Right atrium auricular region (tissue), 2 donors: ENCODE measurements at places on chromosomes 4 and X. TPM values are rescaled to one million over a fixed set of nuclear protein-coding genes. Genes with fewer than 3 reads are reported as not detected.

Gene OPHN1
- 2.5 TPM for total RNA-seq

Gene DDX60
- 9.2 TPM for total RNA-seq

Gene GAGE12F
- total RNA-seq, result not detected

Gene FAM50A
- 24.3 TPM for total RNA-seq

Gene CACNA1F
- total RNA-seq, result 0.11 TPM

Gene TRIM2
- total RNA-seq, result 29.9 TPM

Gene SLC6A8
- 76.6 TPM for total RNA-seq

Gene DMP1
- not detected for total RNA-seq

Gene BEX5
- total RNA-seq, result 4.7 TPM

Gene SRP72
- total RNA-seq, result 22.1 TPM

Gene CUL4B
- 19.1 TPM for total RNA-seq

GRCh38 chr4:176939445-176939844 lies 146.7 kb upstream of the VEGFC start:
- DNase-seq, result no peak

GRCh38 chr4:152968806-152969394 lies 32.8 kb downstream of the FHDC1 start:
- DNase-seq, result no peak

GRCh38 chr4:156870131-156870530 lies 101.5 kb downstream of the PDGFC start:
- no peak for DNase-seq

DNA sequence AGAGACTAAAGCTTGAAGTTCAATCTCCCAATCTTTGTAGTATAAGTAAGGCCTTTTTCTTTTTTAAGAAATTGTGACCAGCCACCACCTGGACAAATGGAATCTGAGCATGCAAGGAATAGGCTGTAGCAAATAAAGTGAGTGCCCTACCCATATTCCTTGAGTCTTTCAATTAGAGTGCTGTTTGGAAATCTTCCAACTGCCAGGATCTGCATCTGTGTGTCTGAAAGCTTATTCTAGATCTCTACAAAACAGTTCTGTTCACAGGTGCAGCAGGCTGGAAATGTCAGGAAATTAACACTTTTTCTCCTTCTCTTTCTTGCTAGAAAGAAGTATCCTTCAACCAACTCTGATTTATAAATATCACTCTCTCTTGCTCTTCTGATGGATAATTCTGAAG lies 76.7 kb upstream of the NDST3 start:
- no peak for DNase-seq

GRCh38 chr4:100493756-100494155 lies 24.1 kb downstream of the EMCN start:
- DNase-seq, result no peak

- DNase-seq, result no peak
Measured at GRCh38 chr4:8850830-8851188, 20.8 kb downstream of the HMX1 start.

- no peak for DNase-seq
Measured at GRCh38 chr4:121778991-121779628, 14.1 kb upstream of the SMIM43 start.

DNA sequence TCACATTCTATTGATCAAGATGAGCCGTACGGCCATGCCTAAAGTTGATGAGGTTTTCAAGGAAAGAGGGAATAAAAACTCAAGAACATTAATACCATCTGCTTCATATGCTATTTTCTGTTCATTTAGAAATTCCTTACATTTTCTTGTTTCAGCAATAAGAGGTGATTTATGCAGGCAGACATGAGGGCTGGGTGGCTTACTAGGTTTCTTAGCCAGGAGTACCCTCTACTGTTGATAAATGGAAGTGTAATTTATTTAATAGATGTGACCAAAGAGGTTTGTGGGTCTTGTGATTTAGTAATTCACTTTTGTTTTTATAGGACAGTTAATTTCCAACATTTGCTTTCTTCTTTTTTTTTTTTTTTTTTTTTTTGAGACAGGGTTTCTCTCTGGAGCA lies 6.4 kb upstream of the SMIM9 start:
- DNase-seq, result no peak

DNA sequence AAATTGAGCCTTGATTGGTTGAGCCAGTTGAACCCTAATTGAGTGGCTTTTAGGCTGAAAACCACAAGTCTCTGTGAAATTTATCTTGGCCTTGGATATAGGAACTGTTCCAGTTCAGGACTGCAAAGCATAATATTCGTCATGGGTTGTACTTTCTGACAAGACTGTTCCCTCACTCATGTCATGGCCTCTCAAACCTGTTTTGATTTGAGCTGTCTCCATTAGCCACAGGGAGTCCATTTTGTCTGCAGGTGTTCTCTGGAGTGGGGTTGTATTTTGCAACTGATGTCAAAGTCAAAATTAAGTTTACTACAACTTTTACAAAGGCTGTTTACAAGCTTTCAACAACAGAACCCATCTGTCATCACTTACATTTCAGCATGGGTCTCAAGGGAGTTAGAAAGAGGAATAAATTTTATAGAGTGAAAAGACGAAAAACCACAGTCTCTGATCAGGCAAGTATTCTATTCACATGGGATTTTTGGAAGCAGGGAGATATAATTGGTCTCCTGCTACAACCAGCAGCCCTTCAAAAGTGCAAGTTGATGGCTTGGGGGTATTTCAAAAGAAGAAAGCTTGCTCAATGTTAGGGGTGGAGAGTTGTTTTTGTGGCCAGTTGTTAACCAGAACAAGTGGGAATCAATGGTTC lies 1716.3 kb downstream of the C4orf33 start:
- no peak for DNase-seq

- no peak for DNase-seq
Measured at GRCh38 chr4:6242271-6243029, 27.2 kb upstream of the WFS1 start.

GRCh38 chr4:92634882-92635281 lies 331.1 kb downstream of the GRID2 start:
- DNase-seq, result no peak

GRCh38 chrX:102711872-102712215 lies 404 bp upstream of the GPRASP2 start:
- DNase-seq, result no peak

GRCh38 chr4:15479089-15479912 lies 9.6 kb downstream of the CC2D2A start:
- no peak for DNase-seq

DNA sequence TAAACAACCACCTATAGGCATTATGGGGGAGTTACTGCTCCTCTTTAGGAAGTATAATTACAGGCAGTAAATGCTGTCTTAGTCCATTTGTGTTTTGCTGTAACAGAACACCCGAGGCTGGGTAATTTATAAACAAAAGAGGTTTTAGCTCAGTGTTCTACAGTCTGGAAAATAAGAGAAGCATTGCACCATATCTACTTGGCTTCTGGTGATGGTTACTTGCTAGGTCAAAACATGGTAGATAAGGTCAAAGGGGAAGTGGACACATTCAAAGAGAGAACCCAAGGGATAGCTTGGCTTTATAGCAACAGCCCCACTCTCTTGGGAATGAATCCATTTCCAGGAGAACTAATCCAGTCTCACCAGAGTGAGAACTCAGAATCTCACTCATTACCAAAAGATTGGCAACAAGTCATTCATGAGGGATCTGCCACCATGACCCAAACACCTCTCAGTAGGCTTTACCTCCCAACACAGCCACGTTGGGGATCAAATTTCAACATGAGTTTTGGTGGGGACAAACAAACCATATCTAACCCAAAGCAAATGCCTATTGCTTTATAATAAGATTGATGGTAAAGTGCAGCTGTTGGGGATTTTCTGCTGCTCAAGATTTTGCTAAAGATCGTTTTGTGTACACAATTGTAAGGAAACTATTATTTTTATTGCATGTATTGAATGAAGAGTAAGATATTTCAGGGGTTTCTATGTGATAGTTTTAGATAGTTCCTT lies 32.6 kb downstream of the STAG2 start:
- DNase-seq, result no peak

DNA sequence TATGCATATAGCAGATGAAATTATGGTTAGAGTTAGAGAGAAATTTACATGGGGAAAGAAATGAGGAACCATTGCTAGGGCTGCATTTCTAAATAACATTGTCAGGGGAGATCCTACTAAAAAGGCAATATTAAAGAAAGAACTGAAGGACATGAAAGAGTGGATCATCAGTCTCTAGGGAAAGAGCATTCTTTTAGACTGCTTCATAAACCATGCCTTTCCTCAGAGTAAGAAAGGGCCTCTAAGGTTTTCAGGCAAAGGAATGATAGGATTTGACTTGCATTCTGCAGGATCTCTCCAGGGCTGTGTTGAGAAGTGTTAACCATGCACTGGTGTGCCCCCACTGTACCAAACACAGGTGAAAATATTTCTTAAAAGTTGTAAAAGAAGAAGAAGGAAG lies 385.4 kb upstream of the MAD2L1 start:
- DNase-seq, result no peak

DNA sequence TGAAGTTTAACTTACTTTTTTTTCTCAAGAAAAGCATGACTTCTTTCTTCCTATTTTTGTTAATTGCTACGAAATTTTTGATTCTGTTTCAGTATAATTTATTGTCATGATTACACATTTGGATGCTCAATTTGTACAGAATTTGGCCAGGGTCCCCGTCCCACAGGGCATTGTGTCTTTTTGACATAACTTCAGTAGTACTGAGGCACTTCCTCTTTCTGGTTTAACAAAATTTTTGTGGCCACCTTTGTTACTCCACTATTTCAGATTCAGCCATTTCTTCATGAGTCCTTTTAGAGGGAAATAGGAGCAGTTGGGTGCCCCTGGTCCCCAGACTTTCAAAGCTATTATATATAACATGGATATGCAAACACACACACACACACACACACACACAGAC lies 1248.7 kb downstream of the PCDH7 start:
- DNase-seq, result no peak

DNA sequence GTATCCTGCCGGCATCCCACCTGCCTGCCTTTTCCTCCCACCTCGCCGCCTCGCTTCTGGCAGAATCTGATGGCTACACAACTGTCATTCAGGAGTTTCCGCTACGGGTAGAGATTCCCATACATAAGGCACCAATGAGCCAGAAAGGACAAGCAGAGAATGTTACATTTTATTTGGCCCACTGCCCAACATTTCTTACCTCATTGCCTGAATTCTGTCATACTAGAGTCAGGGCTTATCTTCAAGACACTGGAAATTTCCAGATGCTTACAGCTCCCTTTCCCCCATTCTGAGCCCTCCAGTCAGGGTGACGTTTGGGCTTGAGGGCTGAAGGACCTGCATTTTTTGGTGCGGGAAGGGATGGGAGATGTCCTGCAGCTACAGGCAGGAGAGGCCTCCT lies 113.0 kb downstream of the NHS start:
- DNase-seq, result no peak

GRCh38 chr4:110778521-110778920 lies 155.6 kb upstream of the PITX2 start:
- no peak for DNase-seq

GRCh38 chrX:136041254-136041812 lies 56.1 kb downstream of the SLC9A6 start:
- DNase-seq, result no peak

- DNase-seq, result no peak
Measured at GRCh38 chr4:174135936-174136406, 147.5 kb downstream of the FBXO8 start.

- no peak for DNase-seq
Measured at GRCh38 chrX:130561930-130562329, 160.1 kb downstream of the RBMX2 start.

DNA sequence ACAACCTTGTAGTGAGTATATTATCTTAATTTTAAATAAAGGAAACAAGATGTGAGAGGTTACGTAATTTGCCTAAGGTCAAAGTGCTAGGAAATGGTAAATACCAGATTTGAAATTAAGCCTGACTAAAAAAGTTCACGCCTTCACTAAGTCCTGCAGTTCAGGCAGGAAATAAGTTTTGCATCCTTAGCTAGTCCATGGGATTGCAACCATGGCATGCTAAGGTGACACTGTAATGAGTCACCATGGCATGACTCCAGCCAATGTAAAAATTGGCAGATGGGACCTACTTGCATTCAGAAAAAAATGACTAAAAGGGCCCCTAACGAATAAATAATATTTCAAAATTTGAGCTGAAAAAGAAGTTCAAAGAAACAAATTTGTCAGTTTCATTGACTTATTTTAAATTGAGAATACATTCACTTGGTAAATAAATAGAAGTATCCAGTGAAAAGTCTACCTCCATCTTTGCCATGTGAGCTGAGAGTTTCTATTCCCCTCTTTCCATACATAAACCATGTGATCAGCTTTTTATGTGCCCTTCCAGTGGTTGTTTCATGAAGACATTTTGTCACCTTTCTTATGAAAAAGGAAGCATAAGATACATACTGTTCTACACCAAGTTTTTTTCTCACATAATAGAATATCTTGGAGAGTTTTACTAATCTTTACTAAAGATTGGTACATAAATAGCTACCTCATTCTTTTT lies 72.4 kb downstream of the ANKRD50 start:
- DNase-seq, result no peak

GRCh38 chrX:13162772-13163410 lies 118.5 kb upstream of the FAM9C start:
- no peak for DNase-seq

- DNase-seq, result no peak
Measured at GRCh38 chr4:163447481-163447880, 26.1 kb downstream of the TKTL2 start.

DNA sequence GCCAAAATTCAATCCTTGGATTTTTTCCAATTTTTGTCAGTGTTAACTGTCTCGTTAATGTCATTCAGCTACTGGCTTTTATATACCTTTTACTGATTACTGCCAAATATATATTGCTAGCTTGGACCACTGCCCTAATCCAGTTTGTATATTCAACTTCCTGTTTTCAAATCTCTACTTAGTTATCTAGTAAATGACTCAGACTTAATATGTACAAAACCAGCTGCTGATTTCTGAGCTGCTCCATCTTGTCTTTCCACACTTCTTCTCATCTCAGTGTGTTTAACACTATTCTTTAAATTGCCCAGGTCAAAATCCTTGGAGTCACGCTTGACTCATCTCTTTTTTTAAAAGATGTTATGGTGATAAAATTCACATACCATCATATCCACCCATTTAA lies 1196.7 kb downstream of the RAPGEF2 start:
- no peak for DNase-seq

DNA sequence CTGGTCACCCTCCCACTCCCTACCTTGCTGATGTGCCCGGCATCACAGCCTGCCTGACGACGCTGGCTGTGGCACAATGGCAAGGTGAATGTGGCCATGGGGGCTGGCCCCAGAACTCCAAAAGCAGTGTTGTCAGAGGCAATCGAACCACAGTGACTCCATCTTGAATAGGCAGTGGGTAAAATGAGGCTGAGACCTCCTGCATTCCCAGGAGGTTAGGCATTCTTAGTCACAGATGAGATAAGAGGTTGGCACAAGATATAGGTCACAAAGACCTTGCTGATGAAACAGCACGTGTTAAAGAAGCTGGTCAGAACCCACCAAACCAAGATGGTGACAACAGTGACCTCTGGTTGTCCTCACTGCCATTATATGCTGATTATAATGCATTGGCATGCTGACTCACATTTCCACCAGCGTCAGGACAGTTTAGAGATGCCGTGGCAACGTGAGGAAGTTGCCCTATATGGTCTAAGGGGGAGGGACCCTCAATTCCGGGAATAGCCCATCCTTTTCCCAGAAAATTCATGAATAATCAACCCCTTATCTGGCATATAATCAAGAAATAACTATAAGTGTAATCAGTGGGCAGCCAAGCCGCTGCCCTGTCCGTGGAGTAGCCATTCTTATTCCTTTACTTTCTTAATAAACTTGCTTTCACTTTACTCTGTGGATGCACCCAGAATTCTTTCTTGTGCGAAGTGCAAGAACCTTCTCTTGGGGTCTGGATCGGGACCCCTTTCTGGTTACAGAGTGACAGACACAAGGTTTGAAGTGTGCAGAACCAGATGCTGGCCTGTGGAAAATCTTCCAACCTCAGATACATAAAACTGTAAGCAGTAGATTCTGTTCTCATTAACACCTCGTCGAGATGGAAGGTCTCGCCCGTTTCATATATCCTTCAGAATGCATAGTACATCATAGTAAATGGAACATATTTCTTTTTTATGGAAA lies 26.8 kb upstream of the CLDN24 start:
- DNase-seq, result no peak
